ENCODE measurements at places on chromosomes 7 and 10.
A peak's percentile ranks its signal among the peaks of the same experiment; 100 is the strongest.

GRCh38 chr7:99740573-99741440 is 5.8 kb upstream of the CYP3A7 start:
- no peak for DNase-seq

GRCh38 chr10:130479146-130479545 is 343.0 kb downstream of the GLRX3 start:
- no peak for DNase-seq

GRCh38 chr10:132957131-132957530 is 14.8 kb upstream of the CFAP46 start:
- DNase-seq: no peak

- peak; percentile 69 for DNase-seq
These were observed 169.4 kb downstream of the ARHGAP12 start for GRCh38 chr10:31759124-31759798.

- DNase-seq: no peak
These were observed 141.6 kb upstream of the NPS start for GRCh38 chr10:127407551-127407950.

- no peak for DNase-seq
These were observed 34.3 kb upstream of the HERPUD2 start for GRCh38 chr7:35729061-35729783.

DNA sequence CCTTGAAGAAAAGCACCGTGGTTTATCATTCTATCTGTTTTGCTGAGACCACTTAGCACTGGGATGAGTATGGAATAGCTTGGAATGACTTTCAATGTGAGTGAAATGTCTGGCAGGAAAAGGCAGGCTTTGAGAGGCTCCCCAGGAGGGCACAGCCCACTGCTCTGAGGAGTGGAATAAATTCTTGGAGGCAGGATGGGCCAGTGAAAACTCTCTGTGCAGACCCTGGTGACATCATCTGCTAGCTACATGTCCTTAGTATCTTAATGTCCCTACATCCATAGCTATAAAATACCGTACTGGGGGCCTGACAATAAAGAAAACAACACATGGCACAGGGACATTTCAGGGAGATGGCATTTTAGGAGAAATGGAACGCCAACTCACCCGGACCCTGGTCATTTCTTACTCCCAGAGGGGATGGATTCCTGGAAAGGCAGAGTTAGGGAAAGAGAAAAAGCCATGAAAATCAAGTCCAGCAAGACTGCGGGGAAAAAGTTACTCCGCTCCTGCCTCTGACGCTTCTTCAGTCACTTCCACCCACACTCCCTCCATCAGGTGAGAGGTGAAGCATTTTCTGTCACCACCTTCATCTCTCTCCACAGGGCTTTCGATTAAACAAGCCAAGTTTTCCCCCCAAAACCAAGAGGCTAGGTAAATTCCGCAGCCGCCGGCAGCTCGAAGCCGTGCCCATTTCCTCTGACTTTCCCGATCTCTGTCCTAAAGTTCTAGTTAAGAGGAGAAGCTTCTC is 991 bp downstream of the ZNF239 start:
- DNase-seq: no peak

DNA sequence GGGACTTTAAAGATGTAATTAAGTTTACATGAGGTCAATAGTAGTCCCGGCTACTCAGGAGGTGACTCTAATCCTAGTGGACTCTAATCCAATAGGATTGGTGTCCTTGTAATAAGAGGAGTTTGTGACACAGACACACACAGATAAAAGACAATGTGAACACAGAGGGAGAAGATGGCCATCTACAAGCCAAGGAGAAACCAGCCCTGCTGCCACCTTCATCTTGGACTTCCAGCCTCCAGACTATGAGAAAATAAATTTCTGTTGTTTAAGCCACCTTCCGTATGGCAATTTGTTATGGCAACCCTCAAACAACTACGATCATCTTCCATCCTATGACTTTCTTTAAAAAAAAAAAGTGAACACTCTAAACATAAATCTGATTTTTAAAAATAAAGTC is 116.3 kb downstream of the ALOX5 start:
- DNase-seq: no peak

DNA sequence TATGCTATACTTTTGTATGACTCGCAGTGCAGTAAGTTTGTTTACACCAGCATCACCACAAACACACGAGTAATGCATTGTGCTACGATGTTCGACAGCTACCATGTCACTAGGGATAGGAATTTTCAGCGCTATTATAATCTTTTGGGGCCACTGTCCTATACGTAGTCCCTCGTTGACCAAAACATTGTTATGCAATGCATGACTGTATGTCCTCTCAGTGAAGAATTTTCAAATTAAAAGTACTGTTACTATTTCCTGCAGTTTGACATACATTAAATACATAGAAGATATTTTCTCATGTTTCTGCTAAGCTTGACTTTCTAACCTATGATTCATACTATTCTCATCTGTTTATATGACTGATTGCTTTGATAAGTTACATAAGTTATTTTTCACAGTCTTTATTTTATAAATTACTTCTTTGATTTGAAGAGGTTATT is 203.6 kb downstream of the VTI1A start:
- DNase-seq: no peak

DNA sequence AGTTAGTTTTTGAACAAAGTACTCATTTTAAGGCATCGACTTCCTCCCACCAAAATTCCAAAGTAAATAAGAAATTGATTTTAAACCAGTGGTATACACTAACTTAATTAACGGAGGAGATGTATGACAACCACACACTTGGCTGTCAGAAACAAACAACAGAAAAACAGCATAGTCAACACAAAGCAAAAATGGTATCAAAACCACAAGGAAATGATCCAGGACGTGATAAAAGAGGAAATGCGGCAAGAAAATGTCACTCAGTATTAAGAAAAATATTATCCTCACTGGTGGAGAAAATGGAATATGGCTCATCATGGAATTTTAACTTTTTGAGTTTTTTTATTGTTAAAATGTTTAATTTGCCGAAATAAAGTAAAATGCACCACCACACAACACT is 17.5 kb downstream of the KIAA1549 start:
- DNase-seq: no peak

DNA sequence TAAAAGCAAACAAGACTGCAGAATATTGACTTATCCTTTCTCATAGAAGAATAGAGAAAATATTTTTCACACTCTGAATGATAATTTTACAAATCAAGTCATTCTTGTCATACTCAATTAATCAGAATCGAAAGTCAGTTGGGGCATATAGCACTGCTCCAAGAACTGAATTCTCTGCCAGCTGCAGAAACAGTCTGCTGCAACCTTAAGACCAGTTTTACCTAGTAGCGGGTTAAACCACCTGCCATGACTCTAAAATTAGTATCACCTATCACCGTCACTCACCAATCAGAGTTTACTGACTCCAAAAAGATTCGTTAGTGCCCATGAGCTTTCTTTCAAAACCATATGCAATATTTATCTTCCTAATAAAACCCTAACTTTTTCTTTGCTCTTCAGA is 429.0 kb upstream of the GRM3 start:
- no peak for DNase-seq
